ENCODE measurements at places on chromosomes 7 and 10.

- no peak for DNase-seq
These were observed 4.6 kb upstream of the TSPAN15 start for GRCh38 chr10:69446650-69447151.

DNA sequence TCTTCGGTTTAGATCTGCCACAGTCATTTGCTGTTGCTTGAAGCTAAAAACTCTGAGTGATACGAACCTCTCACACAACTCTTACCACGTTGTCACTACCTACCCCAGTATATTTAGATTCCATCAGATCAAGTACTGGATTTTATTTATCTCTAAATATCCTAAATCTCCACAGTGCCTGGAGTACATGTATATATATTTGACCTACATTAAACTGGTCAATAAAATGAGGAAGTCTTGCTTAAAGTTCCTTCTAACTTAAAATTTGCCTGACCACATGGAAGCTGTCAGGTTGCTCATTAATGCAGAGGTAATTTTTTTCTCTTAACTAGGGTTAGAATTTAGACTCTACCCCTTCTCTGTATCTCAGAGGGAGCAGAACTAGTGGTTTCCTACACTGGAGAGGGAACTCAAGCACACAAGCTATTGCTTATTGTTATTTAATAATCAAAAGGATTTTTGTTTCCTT lies 3.1 kb upstream of the MACC1 start:
- no peak for DNase-seq

- no peak for DNase-seq
These were observed 129.6 kb upstream of the PRPS1L1 start for GRCh38 chr7:18157233-18157632.

DNA sequence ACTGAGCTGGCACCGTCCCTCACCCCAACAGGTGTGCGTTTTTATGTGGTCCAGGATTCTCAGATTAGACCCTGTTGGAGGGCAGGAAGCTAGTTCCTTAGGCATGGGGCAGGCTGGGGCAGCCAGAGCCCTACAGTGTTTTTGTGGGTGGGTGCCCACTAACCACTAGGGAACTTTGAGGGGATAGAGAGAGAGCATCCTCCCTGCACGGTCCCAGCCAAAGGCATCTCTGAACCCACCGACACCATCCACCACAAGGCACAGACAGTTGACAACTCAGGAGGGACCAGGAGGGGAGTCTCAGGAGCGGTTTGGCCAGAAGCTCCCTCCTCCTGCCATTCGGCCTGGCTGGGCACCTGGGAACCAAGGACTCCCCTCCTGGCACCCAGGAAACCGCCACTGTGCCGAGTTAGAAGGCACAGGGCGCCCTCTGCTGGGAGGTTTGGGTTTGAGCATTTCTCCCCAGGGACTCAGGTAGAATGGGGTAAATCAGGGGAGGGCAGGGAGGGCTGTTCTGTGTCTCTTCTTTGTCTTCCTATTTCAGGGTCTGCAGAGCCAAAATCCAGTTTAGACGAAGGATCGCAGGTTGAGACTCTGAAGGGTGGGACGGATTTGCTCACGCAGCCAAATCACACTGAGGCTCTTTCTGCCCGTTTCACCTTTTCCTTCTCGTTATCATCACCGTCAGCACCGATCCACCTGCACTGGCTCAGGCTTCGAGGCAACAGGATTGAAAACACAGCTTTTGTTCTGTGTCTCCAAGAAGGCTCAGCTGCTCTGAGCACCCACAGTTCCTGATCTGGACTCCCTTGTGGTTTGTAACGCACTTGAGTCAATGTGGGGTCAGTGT lies 84.8 kb upstream of the COL13A1 start:
- DNase-seq: no peak

- no peak for DNase-seq
These were observed 106.2 kb upstream of the KCTD7 start for GRCh38 chr7:66522518-66522917.

- DNase-seq: no peak
These were observed 376.3 kb upstream of the POM121L12 start for GRCh38 chr7:52659178-52659577.

GRCh38 chr10:101693651-101693977 lies 1.4 kb downstream of the FBXW4 start:
- peak; percentile 48 for DNase-seq

DNA sequence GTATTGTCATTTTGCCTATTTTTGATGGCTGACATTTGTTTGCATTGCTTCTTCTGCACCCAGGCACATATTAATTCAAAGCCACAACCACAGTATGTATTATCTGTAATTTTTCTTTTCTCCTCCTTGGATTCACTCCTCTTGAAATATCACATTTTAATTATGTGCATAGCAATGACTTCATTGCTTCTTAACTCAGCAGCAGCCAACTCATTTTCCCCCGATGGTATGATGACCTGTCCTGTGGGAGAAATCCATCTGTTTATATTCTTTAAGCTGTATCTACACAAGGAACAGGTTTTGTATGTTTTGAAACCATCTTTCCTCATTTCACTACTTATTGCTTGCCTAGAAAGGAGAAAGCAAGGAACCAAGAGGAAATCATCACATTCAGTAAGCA lies 588.8 kb downstream of the INHBA start:
- peak; percentile 31 for DNase-seq

- peak; percentile 10 for DNase-seq
These were observed 9.0 kb downstream of the TACR2 start for GRCh38 chr10:69407621-69408301.

- peak; percentile 55 for DNase-seq
These were observed 85.3 kb upstream of the CCDC6 start for GRCh38 chr10:59991661-59992060.

GRCh38 chr7:96388166-96388565 lies 66.3 kb upstream of the SLC25A13 start:
- peak; percentile 18 for DNase-seq

DNA sequence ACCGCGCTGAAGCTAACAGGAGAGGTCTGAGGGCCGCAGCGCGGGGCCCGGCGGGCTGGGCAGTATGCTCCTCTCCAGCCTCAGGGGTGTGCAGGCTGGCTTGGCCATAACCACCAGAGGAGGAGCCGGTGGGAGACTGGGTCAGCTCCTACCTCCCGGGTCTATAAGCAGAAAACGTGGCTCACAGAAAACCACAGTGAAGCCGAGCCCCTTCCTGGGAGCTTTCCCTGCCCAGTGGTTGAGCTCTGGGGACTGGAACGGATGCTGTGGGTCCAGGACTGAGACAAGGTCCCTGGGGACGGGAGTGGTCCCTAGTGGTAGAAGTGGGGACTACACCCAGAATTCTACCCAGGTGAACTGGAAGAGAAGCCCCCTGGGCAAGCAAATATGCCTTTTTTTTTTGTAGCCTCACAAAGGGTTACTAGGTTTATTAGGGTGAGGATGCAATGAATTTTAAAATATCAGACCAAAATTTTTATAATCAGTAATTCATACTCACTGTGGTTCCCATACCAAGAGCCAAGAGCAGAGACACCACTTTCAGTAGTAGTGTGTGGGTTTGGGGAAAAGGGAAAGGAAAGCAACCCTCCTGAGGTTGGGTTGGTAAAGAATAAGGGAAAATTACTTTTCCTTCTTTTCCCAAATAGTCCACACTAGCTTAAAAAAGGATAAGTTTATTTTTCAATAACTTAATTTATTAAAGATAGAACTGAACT lies 67.9 kb upstream of the PRKCQ start:
- no peak for DNase-seq

GRCh38 chr7:120272261-120272660 lies 714 bp upstream of the KCND2 start:
- peak; percentile 17 for DNase-seq

DNA sequence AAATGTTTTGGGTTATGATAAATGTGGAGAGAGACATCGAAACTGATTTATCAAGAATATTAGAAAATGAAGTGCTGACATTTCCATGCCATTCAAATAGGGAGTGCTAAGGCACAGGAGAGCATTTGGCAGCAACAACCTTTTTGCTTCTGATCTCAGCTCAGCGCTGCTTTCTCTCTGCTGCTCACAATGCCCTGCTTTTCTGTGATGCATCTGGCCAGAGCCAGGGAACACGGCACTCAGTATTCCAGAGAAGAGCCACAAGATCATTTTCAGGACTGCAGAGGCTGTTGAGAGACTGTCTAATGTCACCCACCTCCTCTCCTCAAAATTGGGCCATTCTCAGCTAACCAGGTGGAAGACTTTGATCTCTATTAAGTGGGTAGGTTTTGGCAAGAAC lies 28.1 kb downstream of the INSYN2A start:
- no peak for DNase-seq

- DNase-seq: no peak
These were observed 42.9 kb upstream of the MMD2 start for GRCh38 chr7:5001911-5002310.

DNA sequence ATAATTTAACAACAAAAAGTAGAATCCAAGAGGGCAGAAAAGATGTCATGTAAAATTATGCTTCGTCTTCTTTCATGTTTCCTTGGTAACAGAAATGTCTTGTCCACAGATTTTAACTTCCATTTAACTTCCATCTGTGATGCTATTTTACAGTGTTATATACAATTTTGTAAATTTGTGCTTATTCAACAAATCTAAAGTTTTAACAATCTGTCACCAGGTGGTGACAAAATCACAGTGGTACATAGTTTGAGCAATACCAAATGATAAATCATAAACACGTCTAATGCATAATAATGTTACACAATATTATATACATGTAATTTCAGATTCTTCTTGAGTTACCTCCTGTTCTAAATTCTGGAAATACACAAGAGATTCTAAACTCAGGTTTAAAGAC lies 784.4 kb upstream of the CELF2 start:
- no peak for DNase-seq
